ENCODE measurements at places on chromosomes 6 and 20. TPM values are rescaled to one million over a fixed set of nuclear protein-coding genes. Genes with fewer than 3 reads are reported as not detected.

The BMP6 gene
- total RNA-seq = 18.8 TPM

The PCSK2 gene
- not detected for total RNA-seq

The TOMM6 gene
- 296 TPM for total RNA-seq

The RIMS1 gene
- not detected for total RNA-seq
